Thoracic aorta (tissue), 2 donors: ENCODE measurements at places on chromosomes 16 and 17. TPM values are rescaled to one million over a fixed set of nuclear protein-coding genes. Genes with fewer than 3 reads are reported as not detected.

GPR142 gene
- total RNA-seq, result not detected

SIAH1 gene
- 40.8 TPM for total RNA-seq

DNA sequence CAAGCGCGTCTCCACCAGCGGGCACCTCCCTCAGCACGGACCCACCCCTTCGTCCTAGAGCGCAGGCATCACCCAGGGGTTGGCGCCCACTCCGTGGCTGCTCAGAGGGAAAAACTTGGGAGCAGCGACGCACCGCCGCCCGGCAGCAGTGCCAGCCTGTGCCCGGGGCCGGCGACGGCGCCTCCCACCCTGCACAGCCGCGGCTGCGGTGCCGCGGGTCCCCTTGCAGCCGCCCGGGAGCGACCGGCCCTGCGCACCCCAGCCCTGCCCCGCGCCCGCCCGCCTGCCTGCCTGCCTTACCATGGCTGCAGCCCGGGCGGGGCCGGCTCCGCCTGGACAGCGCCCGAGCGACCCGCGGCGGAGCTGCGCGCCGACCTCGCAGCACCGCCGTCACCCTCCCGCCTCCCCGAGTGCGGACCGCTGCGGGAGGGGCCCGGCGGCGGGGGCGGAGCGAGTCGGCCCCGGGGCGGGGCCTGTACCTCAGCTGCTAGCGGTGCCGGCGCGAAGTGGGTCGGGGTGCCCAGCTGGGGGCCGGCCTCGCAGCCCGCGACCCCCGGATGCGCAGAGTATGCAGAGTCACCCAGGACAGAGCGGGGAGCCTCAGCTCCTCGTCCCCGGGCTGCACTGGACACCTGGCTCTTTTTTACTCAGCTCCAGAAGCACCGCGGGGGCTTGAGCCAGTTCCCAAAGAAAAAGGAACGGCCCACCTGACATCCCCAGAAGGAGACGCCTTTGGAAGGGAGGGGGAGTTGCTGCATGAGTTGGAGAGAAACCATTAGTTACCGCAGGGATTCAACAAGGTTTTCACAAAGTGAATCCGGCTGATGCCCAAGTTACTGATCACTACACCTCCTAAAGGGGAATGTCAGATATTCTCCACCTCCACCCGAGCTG lies 17.5 kb upstream of the MTMR4 start:
- peak overlapping the region; percentile 80 for H3K4me3 ChIP-seq
- DNase-seq, result no peak
- H3K4me1 ChIP-seq, result peaks cover 8% of the 10 kb centered on the region
- no peaks in the 10 kb centered on the region for H3K27me3 ChIP-seq
- H3K27ac ChIP-seq, result peak overlapping the region; percentile 58

DNA sequence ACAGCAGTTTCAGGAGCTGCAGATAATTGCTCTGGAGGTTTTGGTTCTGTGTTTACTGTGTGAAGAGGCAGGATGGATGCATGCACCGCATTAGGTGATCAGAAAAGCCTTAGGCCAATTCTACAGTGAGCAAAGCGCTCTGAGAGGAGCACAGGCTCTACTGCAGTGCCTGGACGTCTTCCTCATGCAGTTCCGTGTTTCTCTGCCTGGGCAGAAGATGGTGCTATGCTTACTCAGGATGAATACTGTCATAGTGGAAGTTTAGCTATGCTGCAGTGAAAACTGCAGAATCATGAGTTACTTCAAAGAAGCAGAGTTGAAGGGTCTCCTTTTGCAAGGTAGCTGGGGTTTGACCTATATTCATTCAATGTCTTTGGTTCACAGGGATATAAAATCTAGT lies 1012.4 kb downstream of the KCNJ18 start:
- H3K27me3 ChIP-seq, result no peaks in the 10 kb centered on the region
- H3K36me3 ChIP-seq, result no peaks in the 10 kb centered on the region
- H3K4me1 ChIP-seq, result no peaks in the 10 kb centered on the region
- no peak overlapping the region for H3K27ac ChIP-seq
- DNase-seq, result no peak
- no peak overlapping the region for H3K4me3 ChIP-seq

DNA sequence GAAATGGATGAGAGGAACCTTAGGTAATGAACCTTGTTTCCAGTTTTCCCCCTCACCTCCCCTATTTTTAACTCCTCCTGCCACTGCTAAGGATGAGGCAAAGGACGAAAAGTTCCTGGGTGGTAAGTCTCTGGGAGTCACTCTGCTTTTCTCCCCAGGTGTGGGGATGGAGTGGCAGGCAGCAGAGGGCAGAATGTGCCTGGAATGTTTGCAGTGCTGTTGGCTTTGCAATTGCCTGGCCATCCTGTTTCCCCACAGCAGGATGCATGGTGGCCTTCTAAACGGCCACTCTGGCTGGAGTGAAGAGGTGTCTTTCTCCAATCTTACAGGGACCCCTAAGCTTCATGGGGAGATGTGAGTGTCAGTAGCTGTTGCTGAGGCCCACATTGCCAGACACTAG lies 432.5 kb upstream of the ZFHX3 start:
- H3K36me3 ChIP-seq, result no peaks in the 10 kb centered on the region
- no peaks in the 10 kb centered on the region for H3K27me3 ChIP-seq
- no peak overlapping the region for H3K4me3 ChIP-seq
- no peak overlapping the region for H3K27ac ChIP-seq
